Left renal cortex interstitium (tissue), 4 donors: ENCODE measurements at places on chromosomes 6 and 20. TPM values are rescaled to one million over a fixed set of nuclear protein-coding genes. Genes with fewer than 3 reads are reported as not detected.

Gene TIAM2
- 21.0 TPM for polyA plus RNA-seq

Gene TMEM217
- polyA plus RNA-seq, result 0.92 TPM

DNA sequence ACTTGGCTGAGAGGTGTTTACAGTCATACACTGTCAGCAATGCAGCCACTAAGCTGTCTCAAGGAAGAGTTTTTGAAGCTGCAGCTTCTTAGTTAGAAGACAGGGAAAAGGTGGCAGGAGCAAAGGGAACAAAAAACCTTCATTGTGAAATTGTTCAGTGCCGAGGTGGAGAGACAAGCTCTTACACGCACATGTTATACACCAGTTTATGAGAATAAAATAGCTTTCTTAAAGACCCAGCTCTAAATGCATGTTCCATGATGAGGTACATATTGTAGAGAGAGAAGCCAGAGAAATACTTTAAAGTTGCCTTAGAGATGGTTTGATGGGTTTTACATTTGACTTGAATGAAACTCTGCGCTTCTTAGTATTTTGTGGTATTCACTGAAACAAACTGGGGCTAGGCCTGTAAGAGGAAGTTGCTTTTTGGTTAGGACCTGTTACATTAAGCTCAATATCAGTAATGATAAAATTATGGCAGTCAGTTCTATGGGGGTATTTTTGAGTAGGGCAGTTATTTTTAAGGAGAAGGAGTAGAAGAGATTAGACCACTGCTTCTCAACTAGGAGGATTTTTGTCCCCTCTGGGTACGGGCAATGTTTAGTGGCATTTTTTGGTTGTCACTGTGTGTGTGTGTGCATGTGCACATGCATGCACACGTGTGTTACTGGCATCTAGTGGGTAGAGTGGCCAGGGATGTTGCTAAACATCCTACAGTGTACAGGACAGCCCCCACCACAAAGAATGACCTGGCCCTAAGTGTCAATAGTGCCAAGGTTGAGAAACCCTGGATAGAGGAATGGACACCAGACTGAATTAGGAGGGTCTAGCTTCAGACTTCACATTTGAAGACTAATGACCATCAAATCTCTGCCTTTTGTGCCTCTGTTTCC is 9.8 kb downstream of the NEDD9 start:
- DNase-seq, result no peak

DNA sequence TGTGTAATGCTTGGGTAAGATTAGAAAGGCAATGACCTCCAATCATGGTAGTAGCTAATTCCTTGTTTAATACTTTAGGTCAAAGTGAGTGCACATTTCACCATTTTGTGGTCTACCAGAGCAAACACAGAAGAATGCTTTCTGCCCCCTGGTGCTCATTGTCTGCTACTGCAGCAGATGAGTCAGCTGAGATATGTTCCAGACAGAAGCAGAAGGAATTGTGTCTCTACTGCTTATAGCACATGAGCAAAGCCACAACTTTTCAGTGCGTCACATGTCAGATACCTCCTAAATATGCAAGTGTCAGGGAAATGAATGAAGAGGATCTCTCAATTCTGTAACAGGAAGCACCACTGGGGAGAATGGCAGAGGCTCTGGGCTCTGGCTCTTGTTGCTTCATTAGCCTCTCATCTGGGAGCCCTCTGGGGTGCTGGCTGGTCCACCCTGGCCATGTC is 308.9 kb downstream of the ALDH8A1 start:
- no peak for DNase-seq
